ENCODE measurements at places on chromosomes 5 and 9.

DNA sequence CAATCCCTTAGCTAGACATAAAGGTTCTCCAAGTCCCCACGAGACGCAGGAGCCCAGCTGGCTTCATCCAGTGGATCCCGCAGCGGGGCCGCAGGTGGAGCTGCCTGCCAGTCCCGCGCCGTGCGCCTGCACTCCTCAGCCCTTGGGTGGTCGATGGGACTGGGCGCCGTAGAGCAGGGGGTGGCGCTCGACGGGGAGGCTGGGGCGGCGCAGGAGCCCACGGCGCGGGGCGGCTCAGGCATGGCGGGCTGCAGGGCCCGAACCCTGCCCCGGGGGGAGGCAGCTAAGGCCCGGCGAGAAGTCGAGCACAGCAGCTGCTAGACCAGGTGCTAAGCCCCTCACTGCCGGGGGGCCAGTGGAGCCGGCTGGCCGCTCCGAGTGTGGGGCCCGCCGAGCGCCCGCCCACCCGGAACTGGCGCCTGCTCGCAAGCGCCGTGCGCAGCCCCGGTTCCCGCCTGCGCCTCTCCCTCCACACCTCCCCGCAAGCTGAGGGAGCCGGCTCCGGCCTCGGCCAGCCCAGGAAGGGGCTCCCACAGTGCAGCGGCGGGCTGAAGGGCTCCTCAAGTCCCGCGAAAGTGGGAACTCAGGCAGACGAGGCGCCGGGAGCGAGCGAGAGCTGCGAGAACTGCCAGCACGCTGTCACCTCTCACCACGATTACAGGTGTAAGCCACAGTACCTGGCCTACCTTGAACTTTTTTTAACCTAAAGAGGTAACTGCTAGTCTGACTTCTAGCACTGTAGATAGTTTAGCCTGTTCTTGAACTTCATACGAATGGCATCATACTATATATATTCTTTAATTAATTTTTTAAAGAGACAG is 35.5 kb downstream of the PTGS1 start:
- no peak for DNase-seq

DNA sequence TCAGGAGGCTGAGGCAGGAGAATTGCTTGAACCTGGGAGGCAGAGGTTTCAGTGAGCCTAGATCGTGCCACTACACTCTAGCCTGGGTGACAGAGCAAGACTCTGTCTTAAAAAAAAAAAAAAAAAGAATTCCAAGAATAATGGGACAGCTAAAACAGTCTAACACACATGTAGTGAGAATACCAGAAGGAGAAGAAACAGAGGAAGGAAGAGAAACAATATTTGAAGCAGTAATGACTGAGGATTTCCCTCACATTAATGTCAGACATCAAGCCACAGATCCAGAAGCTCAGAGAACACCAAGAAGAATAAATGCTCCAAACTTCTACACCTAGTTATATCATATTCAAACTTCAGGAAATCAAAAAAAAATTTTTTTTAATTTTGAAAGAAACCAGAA is 47.1 kb upstream of the EFNA5 start:
- no peak for DNase-seq

- DNase-seq, result no peak
These were observed 6.0 kb upstream of the ZDHHC12 start for GRCh38 chr9:128729766-128730517.

DNA sequence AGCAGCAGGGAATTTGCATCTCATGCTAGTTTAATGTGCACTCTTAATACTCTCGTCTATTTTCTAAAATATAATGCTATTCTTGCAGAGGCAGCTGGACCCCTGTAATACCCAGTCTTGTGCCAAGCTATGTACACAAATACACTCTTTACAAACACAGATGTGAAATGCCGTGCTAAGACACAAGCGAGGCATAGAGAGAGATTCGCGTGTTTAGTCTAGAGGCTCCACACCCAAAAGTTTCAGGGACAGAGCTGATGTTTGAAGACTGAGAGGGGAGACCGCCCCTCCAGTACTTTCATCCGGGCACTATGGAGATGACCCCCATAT is 1.2 kb downstream of the DPYSL3 start:
- no peak for DNase-seq

- no peak for DNase-seq
These were observed 1.3 kb downstream of the PHYHD1 start for GRCh38 chr9:128921881-128922763.

DNA sequence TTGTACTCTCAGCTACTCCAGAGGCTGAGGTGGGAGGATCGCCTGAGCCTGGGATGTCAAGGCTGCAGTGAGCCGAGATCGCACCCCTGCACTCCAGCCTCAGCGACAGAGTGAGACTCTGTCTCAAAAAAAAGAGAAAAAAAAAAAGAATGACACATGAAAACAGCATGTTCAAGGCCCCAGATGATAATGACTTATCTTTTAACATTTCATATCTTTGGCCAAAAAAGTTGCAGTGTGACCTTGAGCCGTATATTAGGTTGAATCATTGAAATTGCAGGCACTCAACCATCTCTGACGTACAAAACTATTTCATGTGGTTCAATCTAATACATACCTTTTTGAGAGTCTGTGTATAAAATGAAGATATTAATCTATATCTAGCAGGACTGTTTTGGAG is 79.1 kb upstream of the CPEB4 start:
- DNase-seq, result no peak

Measured in CD4-positive, alpha-beta T cell treated with Interleukin-1 beta for 1 hour (primary cell).